Left cardiac atrium (tissue), 4 donors: ENCODE measurements at places on chromosomes 6 and 20. TPM values are rescaled to one million over a fixed set of nuclear protein-coding genes. Genes with fewer than 3 reads are reported as not detected.
A peak's percentile ranks its signal among the peaks of the same experiment; 100 is the strongest.

DNA sequence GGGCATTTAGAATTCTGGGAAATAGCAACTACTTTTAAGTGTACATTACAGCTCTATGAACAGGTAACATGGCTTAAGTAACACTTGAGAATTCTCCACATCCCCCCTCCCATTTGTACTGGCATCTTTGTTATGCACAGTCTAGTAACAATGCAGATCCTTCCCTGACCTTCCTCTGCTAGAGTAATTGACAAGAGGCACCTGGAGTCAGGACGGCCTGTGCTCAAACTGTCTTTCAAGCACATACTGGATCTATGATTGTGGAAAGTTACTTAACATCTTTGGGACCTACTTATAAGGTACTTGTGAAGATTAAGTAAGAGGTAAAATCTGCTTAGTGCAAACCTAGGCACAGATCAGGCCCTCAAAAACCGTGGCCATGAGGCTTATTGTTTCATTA is 21.9 kb upstream of the GSTA3 start:
- no peak for DNase-seq

GRCh38 chr6:11804135-11804534 is 25.5 kb upstream of the ADTRP start:
- no peak for DNase-seq

DNA sequence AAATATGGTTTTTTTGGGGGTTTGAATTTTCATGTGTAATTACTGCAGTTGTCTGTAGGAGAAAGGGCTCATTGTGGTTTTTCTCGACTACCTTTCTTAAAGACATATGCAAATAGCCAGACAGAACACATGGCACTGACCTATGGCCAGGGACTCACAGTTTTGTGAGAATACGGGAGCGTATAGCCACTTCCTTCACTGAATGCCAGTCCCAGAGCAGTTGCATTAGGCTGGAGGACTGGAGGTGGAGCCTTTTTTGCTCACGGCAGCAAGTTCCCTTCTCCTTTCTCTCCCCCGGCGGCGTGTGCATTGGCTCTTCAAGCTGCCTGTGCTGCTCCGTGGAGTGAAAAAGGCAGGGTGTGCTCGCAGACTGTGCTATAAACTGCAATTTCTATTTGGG is 114.9 kb downstream of the AKAP7 start:
- peak; percentile 52 for DNase-seq

GRCh38 chr20:47854687-47855212 is 69.5 kb upstream of the SULF2 start:
- DNase-seq: no peak

Gene CPXM1
- total RNA-seq: 8.7 TPM
